Left ventricle myocardium superior (tissue), 1 donor: ENCODE measurements at places on chromosomes 6 and 20. TPM values are rescaled to one million over a fixed set of nuclear protein-coding genes. Genes with fewer than 3 reads are reported as not detected.

FILIP1 gene
- total RNA-seq: 156 TPM

RPN2 gene
- total RNA-seq: 84.7 TPM

GRCh38 chr6:140441256-140441655, 1066.8 kb upstream of the CITED2 start:
- peak; percentile 64 for DNase-seq

- no peak for DNase-seq
These were observed 39.3 kb upstream of the KHDC1 start for GRCh38 chr6:73302339-73302738.

DNA sequence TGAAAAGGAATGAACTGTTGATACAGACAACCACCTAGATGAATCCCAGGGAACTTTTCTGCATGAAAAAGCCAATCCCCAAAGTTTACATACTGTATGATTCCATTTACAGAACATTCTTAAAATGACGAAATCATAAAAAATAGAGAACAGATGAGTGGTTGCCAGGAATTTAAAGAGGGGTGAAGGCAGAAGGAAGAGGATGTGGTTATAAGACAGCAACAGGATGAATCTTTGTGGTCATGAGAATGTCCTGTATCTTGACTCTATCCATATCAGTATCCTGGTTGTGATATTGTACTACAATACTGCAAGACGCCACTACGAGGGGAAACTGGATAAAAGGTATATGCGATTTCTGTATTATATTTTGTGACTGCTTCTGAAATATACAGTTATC, 70.1 kb upstream of the EMILIN3 start:
- DNase-seq: no peak

FAM83C gene
- not detected for total RNA-seq

GRCh38 chr6:45903959-45904358, 111.7 kb downstream of the CLIC5 start:
- no peak for DNase-seq

KIF25 gene
- total RNA-seq: not detected

DNA sequence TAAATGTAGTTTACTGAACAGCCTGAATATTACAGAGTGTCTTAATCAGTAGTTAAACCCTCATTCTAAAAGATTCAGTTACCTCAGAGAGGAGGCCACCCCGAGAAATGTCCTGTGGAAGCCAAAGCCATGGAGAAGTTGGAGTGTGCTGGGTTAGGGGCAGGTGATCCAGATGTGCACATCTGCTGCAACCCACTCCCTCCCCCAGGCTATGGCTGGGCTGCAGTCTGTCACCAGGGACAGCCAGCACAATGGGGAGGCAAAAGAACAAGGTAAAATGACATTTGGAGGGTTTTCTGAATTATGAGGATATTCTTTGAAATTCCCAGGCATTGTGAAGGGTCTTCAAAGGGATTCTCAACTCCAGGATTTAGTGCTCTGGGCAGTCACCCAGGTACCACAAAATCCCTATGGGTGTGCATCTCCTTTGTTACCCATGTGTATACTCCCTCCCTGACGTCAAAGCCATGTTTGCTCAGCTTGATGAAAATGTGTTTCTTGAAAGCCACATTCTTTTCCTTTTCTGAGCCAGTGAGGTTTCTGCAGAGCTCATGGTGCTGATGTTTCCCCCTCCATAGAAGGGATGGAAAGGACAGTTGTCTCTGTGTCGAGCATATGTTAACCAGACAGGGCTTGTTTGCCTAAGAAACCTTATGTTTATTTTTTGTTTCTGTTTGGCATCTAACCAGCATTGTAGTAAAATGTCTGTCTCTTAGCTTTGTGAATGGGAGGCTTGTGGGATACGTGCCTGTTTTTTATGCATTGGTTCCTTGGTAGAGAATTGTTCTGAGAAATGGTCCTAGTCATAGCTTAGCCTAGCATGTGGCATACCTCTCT, 212.3 kb upstream of the TBX18 start:
- no peak for DNase-seq

DNA sequence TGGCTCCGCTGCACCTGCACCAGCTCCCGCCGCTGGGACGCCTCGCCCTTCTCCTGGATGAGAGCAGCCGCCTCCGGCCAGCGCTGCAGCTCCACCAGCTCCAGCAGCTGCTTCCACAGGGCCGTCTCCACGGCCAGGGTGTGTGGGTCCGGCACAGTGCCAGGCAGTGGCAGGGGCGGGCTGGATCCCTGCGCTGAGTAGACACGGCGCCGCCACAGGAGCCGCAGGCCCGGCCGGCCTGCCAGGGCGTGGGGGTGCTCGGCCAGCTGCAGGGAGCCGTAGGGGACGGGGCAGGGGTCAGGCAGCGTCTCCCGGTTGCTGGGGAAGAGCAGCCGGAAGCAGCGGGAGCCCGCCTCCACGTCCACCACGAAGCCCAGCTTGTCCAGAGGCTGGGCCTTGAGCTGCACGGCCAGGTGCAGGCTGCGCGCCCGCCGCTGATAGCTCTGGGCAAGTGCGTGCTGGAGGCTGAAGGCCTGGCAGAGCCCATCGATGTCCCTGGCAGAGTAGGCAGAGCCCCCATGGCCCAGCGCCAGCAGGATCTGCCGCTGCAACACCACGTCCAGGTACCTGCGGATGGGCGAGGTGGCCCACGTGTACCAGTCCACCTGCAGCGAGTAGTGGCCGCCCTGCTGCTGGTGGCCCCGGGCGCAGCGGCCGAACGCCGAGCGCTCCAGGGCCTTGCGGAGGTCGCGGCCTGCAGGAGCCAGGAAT, 9.4 kb downstream of the FNDC11 start:
- no peak for DNase-seq

ARFGEF3 gene
- 2.3 TPM for total RNA-seq

SNX9 gene
- 31.6 TPM for total RNA-seq

DNA sequence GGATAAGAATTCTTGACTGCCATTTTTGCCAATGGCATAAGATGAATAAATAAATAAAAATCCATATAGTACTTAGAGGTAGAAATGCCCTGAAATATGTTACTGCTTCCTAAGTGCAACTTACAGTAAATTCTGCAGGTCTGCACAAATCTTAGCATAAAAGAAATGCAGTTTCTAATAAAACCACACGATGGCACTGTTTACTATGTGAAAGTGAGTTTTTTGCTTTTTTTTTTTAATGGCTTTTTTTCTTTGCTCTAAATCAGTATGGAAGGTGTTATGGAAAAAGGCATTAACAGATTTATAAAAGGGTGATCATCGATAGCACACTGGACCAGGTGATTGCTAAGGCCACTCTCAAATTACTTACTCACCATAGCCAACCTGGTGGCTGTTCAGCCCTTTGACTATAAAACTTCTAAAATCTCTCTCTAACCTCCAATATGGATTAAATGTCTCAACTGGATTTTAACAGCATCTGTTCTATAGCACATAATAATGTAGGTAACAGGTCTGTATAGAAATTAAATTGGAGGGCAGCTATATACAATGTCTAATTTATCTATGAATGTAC, 45.8 kb downstream of the AHI1 start:
- no peak for DNase-seq

GRCh38 chr20:48822178-48822577, 5.6 kb downstream of the PREX1 start:
- DNase-seq: no peak

DNA sequence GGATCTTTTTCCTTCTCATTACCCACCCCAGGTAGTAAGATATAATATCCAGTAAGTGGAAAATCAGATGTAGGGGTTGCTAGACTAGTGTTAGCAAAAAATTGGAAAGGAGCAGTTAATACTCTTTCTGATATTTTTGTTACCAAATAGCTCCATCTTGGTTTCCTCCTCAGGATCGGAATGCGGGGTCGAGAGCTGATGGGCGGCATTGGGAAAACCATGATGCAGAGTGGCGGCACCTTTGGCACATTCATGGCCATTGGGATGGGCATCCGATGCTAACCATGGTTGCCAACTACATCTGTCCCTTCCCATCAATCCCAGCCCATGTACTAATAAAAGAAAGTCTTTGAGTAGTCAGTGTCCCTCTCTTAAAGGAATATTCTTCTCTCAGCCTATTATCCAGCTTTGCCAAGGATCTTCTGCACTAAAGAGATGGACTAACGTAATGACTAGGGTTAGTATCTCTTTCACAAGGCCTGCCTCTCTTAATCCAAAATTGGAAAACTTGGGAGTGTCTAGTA, 1.5 kb downstream of the ROMO1 start:
- DNase-seq: no peak

- no peak for DNase-seq
These were observed 451.7 kb downstream of the GRIK2 start for GRCh38 chr6:101845172-101845571.

IER3 gene
- total RNA-seq: 12.7 TPM

IP6K3 gene
- 47.5 TPM for total RNA-seq

TPMT gene
- 14.3 TPM for total RNA-seq

DNA sequence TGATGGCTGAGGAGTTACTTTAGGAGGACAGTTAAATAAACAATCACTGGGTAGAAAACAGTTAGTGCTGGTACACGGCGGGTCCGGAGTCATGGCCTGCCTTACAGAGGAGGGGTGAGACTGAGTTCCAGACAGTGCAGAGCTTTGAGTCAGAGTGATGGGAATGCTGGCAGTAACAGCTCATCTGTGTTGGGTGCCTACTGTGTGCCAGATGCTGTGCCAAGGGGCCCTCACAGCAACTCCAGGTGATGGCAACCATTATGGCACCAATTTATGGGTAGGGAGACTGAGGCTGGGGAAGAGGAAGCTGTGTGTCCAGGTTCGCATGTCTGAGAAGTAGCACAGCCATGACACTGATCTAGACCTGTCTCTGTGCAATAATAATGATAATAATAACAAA, 132.6 kb downstream of the CEBPB start:
- no peak for DNase-seq

DNA sequence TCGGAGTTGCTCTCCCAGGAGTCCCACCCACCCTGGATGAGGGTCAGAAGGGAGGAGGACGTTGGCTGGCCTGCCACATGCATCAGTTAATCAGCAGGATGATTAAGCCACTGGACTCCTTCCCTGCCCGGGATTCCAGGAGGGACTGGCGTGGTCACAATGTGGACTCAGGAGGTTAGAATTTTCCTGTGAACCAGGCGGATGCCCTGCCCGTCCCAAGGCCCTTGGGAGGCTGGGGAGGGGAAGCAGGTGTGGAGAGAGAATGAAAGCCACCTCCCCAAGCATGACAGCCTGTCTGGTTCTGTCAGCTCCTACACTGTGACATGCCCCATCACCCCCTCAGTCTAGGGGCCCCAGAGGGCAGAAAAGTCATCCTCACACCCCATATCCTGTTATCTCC, 11.6 kb upstream of the ITPR3 start:
- peak; percentile 69 for DNase-seq

- DNase-seq: peak; percentile 73
These were observed 642 bp downstream of the GZF1 start for GRCh38 chr20:23362392-23363256.

- DNase-seq: no peak
These were observed 19.7 kb downstream of the NDRG3 start for GRCh38 chr20:36726168-36726567.

DNA sequence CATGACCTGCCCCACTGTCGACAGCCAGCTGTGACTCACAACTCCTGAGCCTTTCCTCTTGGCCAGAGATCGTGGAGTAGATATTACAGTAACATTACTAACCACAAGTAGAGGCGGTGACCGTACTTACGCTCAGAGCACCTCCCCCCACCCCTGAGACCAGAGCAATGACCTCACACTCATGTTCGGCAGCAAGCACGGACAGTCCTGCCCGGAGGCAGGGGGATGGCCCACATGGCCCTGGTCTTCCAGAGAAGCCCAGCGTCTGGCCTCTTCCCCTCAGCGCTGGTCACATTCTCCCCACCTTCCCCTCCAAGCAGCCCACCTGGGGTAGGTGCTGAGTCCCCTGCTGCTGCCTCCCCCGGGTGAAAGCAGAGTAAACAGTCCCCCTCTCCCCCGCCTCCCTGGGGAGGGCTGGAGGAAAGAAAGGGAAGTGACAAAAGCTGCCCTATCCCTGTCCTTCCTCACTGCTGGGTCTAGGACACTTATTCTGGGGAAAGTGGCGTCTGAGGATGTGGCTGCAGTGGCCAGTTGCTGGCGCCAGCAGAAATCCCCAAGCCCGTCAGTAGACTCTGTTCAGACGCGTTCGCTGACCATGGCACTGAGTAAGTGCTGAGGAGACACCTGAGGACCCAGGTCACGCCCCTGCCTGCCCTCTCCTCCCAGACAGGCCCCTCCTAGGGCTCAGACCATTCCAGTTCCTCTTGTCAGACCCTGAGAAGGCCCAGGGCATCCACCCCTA, 68.5 kb downstream of the MRPL14 start:
- DNase-seq: peak; percentile 77

GRCh38 chr6:84892671-84893070, 128.3 kb upstream of the TBX18 start:
- DNase-seq: no peak

- DNase-seq: no peak
These were observed 47.5 kb upstream of the KCNK16 start for GRCh38 chr6:39369987-39370386.

GRCh38 chr6:6074190-6074589, 67.5 kb upstream of the NRN1 start:
- no peak for DNase-seq

GRCh38 chr6:119974430-119975159, 625.0 kb upstream of the MAN1A1 start:
- DNase-seq: no peak

SNX5 gene
- 40.4 TPM for total RNA-seq

GRCh38 chr6:5524110-5524509, 262.8 kb downstream of the FARS2 start:
- DNase-seq: no peak

- no peak for DNase-seq
These were observed 8.7 kb upstream of the APCDD1L start for GRCh38 chr20:58523971-58524315.

MAPK13 gene
- 0.87 TPM for total RNA-seq
